ENCODE measurements at places on chromosomes 1 and 21.

DNA sequence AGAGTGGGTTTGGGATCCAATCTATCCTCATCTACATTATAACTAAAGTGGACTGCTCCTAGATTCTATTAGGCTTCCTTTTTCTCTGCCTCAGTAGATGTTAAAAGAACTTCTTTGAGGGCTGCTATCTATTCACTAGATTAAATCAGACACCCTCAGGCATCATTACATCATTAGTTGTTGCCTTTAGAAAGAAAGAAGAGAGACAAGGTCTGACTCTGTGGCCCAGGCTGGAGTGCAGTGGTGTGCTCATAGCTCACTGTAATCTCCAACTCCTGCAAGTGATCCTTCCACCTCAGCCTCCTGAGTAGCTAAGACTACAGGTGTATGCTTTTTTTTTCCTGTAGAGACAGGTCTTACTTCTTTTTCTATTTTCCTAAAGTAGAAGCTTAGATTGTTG is 71.1 kb upstream of the EXO1 start:
- DNase-seq = peak; percentile 20

- DNase-seq = no peak
These were observed 9.9 kb downstream of the F5 start for GRCh38 chr1:169576241-169576934.

- no peak for DNase-seq
These were observed 10.6 kb downstream of the PGBD5 start for GRCh38 chr1:230415405-230416132.

DNA sequence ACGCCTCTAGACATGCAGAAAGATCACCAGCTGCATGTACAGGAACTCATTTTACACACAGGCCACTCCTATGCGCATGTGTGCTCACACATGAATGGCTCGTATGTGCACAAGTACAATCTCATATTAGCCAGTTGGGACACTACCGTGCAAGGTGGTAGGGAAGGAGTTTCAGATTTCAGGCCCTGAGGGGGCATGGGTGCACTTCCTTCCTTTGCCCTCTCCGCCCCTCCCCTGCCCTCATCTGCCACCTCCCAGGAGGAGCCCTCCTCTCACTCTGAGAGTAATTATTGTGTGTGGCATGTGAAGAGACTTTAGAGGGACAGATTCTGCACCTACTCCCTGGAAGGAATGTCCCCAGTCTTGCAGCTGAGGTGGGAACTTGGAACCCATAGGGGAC is 14.8 kb downstream of the EDN2 start:
- no peak for DNase-seq

- DNase-seq = no peak
These were observed 22.1 kb downstream of the CRYAA start for GRCh38 chr21:43190951-43191350.
